ENCODE measurements at places on chromosomes 11 and 22.

DNA sequence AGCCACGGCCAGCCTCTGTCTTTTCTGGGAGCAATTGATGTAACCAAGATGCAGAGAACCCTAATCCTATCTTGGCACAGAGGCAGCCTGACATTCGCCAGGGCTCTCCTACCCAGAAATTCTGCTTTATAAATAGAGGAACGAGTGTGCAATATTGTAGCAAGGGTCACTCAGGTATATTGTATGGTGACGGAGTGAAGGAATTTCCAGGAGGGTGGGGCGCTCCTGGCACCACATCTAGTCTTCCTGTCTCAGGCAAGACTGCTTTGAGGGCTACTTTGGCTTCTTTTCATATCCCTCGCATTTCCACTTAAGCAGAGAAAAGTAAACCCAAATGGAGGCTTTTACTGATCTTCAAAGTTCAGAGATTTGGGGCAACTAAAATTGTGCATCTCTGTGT lies 114.4 kb downstream of the BARX2 start:
- DNase-seq = no peak

DNA sequence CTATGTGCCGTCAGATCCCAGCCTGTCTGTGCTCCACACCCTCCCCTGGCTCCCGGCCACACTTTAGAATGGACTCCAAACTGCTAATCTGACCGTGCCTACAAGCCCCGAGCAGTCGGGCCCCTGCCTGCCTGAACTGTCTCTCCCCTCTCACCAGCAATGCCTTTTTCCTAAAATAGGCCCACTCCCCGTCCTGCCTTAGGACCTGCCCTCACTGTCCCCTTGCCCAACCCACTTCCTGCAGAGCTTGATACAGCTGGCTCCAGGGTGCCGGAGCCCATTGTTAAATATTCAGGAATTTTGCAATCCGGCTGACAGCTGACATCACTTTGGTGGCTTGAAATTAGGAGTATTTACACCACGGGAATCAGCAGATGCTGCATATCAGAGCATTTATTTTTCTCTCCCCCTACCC lies 21.4 kb downstream of the MN1 start:
- no peak for DNase-seq

DNA sequence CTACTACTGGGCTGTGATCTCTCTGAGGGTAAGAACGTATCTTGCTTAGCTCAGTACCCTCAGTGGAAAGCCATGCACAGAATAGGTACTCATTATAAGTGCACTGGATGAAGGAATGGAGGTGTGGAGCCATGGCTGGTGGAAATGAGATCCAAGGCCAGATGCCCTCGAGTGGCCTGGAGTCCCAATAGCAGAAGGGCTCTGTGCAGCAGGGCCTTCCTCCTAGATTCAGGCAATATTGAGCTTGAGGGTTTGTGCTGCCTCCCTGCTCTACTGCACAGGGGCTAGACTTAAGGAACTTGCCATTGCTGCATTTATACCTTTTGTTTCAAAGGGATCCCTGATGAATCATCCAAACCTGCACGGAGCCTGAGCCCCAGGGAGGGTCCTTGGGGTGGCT lies 33.6 kb upstream of the TUB start:
- DNase-seq = no peak

DNA sequence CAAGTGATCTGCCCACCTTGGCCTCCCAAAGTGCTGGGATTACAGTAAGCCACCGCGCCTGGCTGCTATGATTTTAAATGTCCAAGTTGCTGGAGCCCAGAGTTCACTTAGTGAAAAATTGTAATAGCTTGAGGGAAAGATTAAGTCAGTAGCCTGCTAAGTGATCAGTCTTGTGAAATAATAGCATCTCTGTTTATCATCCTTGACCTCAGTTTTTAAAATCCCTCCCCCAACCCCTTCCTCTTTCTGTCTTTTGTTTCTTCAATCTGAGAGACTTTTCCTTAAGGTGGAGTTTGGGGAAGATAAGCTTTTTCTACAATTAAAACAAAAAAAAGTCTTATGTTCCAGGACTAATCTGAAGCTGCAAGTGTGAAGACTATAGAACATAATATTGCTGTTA lies 6.4 kb downstream of the HIPK3 start:
- DNase-seq = no peak

GRCh38 chr11:14446701-14447169 lies 52.9 kb downstream of the COPB1 start:
- DNase-seq = no peak

GRCh38 chr11:27162237-27162636 lies 121.6 kb downstream of the BBOX1 start:
- DNase-seq = no peak

DNA sequence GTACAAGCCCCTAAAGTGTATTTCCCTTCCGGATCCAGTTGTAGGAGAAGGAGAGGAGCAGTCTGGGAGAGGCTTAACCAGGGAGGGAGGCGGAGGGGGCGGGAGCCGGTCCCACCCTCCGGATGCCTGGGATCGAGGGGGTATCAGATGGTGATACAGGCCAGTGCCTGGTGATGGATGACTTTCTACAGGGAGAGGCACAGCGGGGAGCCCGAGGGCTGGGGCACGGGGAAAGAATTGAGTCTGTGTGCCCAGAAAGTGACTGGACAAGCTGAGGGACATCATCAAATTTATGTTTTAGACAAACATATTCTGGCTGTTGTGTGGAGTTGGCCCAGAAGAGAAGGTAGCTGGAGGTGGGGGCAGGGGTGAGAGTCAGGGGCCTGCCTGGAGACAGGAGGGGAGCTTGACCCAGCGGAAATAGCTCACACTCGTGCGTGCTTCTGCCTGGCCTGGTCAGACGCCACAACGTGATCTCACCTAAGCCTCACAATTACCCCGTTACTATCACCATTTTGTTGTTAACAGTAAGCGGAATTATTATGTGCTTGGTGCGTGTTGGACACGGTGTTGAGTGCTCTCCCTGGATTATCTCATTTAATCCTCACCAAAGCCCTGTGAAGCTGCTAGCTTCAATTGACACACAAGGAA lies 42.4 kb downstream of the AMPD3 start:
- no peak for DNase-seq

- DNase-seq = no peak
These were observed 9.3 kb upstream of the BACE1-AS start for GRCh38 chr11:117281869-117282268.

DNA sequence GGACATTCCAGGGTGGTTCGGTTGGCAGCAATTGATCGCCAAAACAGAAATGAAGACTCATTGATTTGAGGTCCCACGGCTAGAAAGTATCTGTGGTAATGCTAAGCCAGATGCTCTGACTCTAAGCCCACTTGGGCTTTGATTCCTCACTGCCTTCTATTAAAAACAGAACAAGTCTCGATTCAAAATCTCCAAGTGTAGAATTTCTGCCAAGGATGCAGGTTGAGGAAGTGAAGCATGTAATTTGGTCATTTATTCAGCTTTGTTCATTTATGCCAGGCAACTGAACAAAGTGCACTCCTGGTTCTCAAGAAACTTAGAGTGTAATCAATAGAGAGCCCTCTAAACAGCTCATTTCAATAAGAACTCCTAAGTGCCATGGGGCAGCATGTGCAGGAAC lies 2.3 kb upstream of the CEP295 start:
- DNase-seq = no peak

DNA sequence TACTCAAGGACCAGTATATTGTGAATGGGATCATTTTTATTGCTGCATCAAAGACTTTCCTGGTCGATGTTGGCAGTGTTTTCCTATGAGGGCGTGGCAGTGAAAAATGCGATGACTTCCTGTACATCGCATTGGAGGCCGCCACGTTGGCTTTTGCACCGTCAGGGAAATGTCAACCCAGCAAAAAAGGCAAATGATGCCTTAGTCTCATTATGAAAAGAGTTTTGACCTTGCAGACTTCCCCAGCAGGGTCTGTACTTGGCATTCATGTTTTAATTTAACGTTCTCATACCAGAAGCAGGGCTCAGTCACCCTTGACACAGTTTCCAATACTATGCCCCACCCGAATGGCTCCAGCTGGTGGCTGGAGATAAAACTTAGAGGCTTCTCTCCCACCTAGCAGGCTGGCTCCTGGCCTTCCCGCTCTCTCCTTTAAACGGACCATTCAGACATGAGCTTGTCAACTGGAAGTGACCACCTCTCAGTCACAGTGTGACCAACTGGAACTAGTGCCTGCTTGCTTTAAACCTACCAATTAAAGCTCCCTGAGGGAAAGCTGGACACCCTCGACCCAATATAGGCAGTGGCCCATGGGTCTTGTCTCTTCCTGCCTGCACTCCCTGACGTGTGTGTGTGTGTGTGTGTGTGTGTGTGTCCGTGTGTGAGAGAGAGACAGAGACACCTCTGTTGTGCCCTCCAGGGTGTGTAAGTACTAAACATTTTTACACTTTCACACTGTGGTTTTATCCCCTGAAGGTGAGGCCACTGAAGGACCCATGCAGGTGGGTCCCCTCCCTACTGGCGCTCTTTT lies 8.7 kb upstream of the GDPD5 start:
- DNase-seq = no peak

DNA sequence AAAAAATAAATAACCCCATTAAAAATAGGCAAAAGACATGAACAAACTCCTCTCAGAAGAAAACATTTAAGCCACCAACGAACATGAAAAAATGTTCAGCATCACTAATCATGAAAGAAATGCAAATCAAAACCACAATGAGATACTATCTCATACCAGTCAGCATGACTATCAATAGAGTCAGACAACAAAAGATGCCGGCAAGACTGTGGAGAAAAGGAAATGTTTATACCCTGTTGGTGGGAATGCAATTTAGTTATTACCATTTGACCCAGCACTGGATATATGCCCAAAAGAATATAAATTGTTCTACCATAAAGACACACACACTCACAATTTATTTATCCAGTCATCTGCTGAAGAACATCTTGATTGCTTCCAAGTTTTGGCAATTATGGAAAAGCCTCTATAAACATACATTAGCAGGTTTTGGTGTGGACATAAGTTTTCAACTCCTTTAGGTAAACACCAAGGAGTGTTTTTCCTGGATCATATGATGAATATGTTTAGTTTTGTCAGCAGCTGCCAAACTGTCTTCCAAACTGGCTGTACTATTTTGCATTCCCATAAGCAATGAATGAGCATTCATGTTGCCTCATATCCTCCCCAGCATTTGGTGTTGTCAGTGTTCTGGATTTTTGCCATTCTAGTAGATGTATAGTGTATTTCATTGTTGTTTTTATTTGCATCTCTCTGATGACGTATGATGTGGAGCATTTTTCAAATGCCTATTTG lies 28.0 kb downstream of the OR8D1 start:
- DNase-seq = no peak

GRCh38 chr22:40953471-40953870 lies 2.3 kb downstream of the RBX1 start:
- no peak for DNase-seq

GRCh38 chr11:128463371-128463829 lies 124.0 kb downstream of the ETS1 start:
- no peak for DNase-seq

Data from BE2C (cell line).